Non-pigmented ciliary epithelial cell (primary cell): ENCODE measurements at places on chromosomes 13 and 19.
A peak's percentile ranks its signal among the peaks of the same experiment; 100 is the strongest.

DNA sequence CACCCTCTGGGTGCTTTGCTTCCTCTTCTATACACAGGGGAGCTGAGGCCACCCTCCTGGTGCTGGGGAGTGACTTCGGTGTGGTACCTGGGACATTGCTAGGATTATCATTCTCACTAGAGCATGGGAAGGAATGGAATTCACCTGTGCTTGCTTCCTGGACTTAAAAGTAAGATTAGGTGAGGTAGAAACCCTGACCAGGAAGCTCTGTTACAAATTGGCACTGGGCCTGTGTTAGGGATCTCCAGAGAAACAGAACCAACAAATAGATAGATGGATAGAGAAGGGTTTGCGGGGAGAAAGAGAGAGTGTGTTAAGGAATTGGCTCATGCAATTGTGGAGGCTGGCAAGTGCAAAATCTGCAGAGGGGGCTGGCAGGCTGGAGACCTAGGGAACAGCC is 13.9 kb upstream of the SIAH3 start:
- DNase-seq: no peak

DNA sequence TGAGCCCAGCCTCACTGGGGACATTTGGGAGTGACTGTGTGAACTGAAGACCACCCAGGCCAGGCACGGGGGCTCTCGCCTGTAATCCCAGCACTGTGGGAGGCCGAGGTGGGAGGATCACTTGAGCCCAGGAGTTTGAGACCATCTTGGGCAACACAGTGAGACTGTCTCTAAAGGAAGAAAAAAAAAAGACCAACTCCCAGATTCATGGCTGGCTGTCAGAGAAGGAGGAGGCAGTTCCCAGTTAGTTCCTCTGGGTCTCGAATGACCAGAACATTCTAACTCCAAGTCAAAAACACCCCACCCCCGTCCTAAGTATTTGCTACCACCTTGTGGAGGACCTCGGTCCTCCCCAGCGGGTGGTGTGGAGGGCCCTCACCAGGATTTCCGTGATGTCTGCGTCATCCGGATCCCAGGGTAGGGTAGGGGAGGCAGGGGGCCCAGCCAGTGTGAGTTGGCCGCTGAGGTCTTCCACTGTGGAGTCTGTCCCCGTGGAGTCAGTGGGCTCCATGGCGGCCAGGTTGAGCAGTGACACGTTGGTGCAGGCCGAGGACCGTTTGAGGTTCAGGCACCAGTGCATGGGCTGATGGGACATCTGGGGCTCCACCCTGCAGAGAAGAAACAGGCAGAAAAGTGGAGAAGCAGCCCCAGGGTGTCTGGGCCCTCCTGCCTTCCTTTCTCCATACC is 1.3 kb downstream of the TSKS start:
- DNase-seq: no peak

- peak; percentile 83 for DNase-seq
These were observed 129.0 kb upstream of the SPRY2 start for GRCh38 chr13:80469853-80470381.

DNA sequence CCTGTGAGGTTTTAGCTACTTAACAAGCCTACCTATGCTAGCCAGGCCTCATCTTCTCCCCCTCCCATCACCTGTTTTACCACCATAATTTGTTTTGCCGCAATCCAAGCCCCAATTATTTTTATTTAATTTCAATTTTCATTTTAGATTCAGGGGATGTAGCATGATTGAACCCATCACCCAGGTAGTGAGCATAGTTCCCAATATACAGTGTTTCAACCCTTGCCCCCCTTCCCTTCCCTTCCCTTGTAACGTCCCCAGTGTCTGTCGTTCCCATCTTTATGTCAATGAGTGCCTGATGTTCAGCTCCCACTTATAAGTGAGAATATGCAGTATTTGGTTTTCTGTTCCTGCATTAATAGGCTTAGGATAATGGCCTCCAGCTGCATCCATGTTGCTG is 885.0 kb downstream of the UQCRFS1 start:
- no peak for DNase-seq

- peak; percentile 83 for DNase-seq
These were observed 475 bp downstream of the KLF12 start for GRCh38 chr13:74133657-74134201.

DNA sequence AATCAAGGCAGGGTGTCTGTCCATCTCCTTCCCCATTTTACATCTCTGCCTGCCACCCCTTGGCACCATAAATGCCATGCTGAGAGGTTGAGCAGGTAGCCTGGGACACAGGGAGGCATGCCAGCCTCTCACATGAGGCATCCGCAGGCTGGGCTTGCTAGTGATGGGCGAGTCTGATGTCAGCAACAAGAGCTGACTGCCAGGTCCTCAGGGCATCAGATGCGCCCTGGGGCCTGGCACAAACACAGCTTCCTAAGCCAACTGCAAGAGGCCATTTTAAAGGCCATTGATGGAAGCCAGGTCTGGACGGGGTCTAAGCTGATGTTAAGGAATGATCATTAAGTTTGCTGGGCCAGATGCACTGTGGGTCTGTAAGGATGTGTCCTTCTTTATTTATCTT is 34.6 kb downstream of the MYH14 start:
- no peak for DNase-seq

DNA sequence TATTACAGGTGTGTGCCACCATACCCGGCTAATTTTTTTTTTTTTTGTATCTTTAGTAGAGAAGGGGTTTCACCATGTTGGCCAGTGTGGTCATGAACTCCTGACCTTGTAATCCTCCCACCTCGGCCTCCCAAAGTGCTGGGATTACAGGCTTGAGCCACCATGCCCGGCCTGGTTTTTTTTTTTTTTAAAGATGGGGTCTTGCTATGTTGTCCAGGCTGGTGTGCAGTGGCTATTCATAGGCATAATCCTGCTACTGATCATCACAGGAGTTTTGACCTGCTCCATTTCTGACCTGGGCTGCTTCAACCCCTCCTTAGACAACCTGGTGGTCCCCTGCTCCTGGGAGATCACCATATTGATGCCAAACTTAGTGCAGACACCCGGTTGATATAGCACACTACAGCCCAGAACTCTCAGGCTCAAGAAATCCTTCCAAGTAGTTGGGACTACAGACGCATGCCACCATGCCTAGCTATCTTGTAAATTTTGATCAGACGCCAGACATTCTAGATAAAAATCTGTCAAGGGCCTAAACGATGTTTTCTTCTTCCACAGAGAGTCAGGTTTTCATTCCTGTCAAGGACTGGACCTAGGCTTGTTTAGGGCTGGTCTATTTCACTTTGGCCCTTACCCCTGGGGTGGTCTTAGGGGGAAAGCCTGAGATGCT is 9.5 kb downstream of the PLAUR start:
- DNase-seq: no peak

GRCh38 chr13:47121092-47121763 is 224.4 kb upstream of the HTR2A start:
- DNase-seq: no peak

- no peak for DNase-seq
These were observed 15.9 kb downstream of the KL start for GRCh38 chr13:33032037-33032625.

DNA sequence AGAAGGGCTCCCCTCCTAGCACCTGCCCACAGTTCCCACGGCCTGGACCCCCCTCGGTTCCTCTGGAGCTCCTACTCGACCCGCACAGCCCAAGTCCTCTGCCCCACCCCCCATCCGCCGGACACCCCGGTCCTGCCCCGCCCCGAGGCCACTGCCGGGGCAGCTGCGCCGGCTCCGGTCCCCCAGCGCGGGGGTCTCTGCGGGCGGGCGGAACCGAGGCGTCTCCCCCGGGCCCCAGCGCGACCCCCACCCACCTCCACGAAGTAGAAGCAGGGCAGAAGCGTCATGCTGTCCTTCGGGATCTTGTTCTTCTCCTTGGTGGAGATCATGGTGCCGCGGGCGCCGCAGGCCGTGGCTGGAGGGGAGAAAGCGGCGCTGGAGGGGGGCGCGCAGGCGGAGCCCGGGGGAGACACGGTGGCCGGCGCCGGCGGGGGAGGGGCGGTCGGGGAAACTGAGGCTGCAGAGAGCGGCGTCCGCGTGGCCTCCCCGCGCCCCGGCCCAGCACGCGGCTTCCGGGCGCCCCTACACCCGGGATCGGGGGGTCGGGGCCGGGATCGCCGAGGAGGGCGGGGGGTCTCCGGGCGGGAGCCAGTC is 427 bp downstream of the PLPPR3 start:
- DNase-seq: no peak

- no peak for DNase-seq
These were observed 18.2 kb downstream of the ARHGAP33 start for GRCh38 chr19:35793381-35794165.

GRCh38 chr19:40312533-40312932 is 27.4 kb upstream of the AKT2 start:
- no peak for DNase-seq

GRCh38 chr13:72004784-72005374 is 137.9 kb upstream of the DACH1 start:
- no peak for DNase-seq

DNA sequence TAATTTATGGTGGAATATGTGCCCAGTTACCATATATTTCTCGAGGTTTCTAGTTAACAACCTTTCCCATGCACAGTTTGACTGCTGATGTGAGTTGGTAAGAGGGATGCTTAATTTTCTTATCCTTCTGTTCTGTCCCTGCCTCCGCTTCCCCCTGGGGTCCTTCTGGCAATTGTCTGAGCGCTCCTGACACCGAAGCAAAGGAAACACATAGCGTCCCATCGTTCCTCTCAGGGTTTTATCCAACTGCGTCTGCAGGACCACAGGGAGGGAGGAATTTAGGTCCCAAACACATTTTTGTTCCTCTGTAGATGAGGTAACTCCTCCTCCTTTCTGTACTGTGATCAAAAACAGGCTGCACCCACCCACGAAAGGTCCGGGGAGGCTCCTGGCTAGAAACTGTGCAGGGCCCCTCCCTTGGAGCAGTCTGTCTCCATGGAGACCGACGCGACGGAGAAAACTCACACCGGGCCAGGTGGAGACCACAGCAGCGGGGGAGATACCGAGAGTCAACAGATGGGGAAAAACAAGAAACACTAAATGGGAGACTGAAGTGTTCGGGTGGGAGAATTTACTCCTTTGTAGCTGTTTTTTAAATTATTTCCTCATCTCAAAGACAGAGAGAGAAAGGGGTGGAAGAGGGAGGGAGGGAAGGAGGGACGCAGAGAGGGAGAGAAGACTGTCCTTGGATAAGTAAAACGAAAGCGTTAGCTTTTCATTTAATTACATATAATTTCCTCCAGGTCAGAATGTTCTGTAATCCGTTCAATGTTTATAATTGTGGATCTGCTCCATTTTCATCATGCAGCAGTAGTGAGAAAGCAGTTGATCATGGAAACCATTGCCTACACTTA is 191.8 kb upstream of the NBEA start:
- no peak for DNase-seq
